ENCODE measurements at places on chromosomes 1 and 21.

DNA sequence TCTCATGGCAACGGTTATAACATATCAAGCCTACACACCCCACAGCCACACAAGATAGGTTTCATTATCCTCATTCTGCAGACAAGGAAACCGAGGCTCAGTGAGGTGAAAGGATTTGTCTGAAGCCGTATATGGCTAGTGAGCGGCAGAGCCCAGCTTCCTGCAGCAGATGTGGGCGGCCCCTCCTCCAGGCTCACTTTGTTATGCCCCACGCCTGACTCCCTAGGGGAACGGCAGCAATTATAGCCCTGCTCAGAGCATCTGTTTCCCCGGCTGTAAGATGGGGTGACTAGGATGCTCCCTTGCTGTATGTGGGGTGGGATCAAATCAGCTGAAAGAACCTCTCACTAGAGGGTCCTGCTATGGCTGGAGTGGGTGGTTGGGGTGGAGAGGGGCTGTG is 22.1 kb downstream of the GRHL3 start:
- no peak for DNase-seq

GRCh38 chr1:207908107-207908734 is 2.7 kb downstream of the CD34 start:
- DNase-seq, result no peak

DNA sequence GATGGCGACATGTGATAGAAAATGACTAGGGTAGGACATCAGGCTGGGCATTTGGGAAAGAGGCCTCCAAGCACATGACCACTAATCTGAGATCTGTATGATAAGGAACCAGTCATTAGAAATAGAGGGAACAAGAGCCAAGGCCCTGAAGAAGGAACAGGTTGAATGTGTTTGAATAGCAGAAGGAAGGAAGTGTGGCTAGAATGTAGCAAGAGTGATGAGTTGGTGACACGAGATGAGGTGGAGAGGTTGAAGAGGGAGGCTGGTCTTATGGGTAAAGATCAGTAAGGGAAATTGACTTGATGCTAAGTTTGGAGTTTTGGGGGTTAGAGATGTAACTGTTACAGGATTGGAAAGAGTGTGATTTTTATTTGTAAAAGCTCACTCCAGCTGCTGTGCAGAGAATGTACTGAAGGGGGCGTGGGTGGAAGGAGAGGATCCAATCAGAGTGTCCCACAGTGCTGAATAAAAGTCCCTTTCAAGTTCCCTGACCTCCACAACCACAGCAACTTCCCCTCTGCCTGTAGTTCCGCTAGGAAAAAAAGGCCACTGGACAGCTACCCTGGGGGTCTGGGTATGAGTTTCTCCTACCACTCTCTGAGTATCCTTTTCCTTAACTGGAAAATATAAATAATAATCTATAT is 295.0 kb downstream of the OMA1 start:
- no peak for DNase-seq

- DNase-seq, result no peak
These were observed 89.3 kb downstream of the LAMC2 start for GRCh38 chr1:183275322-183275721.

DNA sequence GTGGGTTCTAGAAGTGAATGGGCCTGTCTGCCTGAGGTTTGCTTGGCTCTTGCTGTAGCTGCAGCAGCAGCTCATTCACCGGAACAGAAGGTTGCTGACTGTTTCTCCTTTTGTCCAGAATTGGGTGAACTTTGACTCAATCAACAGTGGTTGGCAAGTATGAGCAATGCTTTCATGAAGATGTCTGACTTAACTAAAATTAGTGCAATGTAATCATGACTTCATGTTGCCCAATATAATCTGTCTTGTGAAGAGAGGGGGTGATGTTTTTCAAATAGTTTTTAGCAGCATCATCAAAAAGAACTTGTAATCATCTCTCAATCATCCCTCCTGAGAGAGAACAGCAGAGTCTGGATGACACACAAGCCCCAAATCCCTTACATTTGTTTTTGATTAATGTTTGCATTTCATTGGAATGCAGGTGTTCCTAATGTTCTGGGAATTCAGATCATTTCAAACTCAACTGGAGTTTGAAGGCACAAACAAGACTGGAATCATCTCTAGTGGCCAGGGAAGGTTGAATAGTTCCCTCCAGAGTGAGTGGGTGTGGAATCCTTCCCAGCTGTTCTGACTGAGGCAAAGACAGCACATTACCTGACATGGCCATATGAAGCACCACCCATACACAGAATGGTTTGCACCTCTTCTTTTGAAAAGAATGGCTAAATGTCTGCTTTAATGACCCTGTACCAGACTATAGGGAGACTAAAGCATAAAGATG is 82.9 kb downstream of the HLX start:
- DNase-seq, result no peak

DNA sequence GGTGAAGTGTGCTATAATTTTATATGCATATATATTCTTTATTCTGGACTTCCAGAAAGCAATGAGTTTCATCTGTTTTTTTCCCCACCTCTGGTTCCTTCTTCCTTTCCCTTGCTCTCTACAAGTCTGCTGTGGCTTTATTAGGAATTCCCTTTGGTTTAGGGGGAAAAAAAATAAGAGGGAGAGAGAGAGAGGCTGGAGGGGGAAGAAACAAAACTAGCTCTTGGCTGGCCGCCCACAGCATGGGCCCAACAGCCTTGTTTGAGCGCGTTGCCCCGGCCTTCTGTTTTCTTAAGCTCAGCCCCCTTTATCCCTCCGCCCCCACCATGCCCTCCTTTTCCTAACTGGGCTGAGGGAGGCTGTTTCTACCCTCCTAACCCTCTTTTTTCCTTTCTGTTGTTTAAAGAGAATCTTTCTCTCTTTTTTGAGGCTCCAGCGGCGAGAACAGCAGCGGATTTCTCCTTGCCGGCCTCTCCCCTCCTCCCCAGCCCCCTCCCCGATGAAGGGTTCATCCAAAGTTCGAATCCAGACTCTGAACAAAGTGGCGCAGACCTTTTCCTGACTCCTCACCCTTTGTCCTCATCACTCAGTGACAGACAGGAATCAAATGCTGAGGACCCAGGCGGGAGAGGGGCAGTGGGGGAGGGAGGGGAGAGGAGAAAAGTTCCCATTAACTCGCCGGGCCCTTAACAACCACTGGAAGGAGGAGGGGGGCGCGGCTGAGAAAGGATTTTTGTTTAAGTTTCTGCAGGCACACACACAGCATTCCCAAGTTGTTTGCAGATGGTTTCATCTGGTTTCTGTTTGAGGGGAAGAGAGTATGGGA is 29.7 kb downstream of the PBX1 start:
- DNase-seq, result no peak

DNA sequence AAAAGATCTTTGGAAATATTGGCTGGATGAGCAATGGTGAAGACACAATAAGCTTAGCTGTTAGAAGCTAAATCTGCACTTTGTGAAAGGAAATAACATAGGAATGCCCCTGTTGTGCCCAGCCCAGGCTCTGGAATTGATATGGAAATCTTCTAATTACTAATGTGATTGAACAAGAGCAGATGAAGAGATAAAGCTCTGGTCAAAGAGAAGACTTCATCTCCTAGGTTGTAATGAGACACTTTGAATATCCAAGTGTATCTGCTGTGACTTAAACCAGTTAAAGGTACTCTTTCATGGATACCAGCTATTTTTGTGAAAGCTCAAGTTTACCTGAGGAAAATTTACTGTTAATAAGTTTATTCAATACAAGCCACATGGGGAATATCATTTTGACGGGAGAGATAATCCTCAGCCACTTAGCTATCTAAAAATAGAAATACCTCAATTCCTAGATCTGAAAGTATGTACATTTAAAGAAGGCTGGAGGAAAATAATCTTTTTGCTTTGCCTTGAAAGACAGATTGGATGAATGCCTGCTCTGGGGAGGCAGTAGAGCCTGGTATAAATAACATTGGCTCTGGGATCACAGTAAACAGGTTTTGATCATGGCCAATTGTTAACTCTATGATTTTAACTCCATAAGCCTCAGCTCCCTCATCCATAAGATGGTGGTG is 494.0 kb upstream of the B3GALT2 start:
- no peak for DNase-seq

GRCh38 chr1:67557696-67558448 is 127.1 kb upstream of the GADD45A start:
- DNase-seq, result no peak

DNA sequence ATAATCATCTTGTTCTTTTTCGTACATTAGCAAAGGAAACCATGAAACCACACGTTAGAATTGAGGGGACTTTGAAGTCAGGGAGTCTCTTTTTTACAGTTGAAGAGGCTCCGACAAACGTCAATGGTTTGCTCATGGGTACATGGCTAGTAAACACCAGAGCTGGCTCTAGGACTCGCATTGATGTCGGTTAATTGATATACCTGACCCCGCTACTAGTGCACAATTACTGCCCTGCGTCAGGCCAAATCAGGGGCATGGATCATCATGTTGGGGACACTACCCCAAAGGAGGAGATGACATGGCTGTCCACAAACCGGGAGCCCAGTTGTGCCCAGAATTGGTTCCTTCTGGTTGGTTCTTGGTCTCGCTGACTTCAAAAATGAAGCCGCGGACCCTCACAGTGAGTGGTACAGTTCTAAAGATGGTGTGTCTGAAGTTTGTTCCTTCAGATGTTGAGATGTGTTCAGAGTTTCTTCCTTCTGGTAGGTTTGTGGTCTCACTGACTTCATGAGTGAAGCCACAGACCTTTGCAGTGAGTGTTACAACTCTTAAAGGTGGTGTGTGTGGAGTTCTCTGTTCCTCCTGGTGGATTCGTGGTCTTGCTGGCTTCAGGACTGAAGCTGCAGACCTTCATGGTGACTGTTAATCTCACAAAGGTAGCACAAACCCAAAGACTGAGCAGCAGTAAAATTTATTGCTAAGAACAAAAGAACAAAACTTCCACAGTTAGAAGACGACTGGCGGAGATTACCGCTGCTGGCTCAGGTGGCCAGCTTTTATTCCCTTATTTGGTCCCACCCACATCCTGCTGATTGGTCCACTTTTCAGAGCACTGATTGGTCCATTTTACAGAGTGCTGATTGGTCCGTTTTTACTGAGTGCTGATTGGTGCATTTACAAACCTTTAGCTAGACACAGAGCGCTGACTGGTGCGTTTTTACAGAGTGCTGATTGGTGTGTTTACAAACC is 126.9 kb upstream of the ERRFI1 start:
- DNase-seq, result no peak

GRCh38 chr1:230518511-230518910 is 92.4 kb upstream of the PGBD5 start:
- DNase-seq, result no peak

GRCh38 chr1:51488372-51489050 is 30.6 kb downstream of the EPS15 start:
- DNase-seq, result no peak

DNA sequence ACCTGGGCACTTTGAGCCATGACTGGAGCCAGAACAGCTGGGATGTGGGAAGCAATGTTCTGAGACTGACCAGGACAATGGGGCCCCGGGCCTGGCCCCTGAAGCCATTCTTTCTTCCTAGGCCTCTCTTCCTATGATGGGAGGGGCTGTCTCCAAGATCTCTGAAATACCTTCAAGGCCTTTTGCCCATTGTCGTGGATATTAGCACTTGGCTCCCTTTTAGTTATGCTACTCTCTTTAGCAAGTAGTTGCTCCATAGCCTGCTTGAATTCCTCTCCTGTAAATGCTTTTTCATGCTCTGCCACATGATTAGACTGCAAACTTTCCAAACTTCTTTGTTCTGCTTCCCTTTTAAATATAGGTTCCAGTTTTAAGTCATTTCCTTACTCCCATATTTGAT is 262.9 kb upstream of the CACYBP start:
- no peak for DNase-seq

- peak; percentile 29 for DNase-seq
These were observed 11.5 kb upstream of the HCRTR1 start for GRCh38 chr1:31605908-31606427.

DNA sequence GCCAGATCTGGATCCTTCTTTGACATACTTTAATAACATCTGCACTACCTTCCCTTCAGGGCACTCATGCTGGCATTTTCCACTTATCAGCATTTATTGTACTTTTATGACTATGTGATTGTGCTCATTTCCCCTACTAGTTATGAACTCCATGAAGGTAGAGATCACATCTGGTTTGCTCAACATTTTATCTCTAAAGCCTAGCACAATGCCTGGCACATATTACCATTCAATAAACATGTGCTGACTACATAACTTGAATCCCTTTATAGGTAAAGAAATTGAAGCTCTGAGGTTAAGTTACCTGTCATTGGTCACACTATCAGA is 221.2 kb downstream of the HHIPL2 start:
- DNase-seq, result no peak

DNA sequence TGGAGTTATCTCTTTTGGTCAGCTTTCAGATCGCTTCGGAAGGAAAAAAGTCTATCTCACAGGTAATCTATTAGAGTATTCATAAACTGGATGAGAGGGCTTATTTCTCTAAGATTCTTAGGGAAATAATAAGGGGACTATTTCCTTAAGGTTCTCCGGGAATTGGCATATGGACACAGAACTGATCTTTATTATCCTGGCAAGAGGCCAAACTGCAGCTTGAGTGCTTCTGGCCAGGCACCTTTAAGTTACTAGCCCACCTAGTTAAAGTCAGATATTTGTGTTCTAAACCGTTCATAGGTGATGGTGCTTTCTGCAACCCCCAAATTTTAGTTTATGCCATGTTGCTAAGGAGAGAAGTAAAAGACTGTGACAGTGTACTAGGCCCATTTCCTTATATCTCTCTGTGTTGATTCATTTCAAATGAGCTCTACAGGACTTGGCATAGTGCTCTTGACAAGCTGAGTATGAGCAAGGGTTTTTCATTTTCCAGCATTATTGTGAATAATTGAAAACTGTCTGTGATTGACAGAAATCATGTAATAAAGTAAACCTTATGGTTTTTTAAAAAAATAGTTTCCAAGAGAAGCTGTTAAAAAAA is 43.4 kb downstream of the SLC22A15 start:
- no peak for DNase-seq

GRCh38 chr1:239483391-239483790 is 97.0 kb downstream of the CHRM3 start:
- no peak for DNase-seq

Measured in stimulated activated CD4-positive, alpha-beta T cell treated with anti-CD3 and anti-CD28 coated beads, Interleukin-15, amount 100 ng/mL, for 48 hours (primary cell).